ENCODE measurements at places on chromosomes 2 and 18.

DNA sequence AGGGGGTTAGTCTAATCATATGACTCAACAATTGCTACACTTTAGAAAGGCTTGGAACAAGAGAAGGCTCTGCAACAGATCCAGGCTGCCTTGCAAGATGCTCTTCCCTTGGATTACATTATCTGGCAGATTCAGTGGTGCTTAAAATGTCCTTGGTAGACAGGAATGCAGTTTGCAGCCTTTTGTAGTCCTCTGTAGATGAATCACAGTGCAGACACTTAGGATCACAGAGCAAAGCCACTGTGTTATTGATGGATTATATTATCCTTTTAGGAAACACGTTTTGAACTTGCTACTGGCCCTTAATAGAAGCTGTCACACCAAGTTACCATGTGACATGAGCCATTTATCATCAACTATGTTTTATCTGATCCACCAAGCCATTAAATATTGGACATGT, 152.2 kb downstream of the CBLN2 start:
- no peak for DNase-seq

GRCh38 chr18:48829443-48830149, 121.2 kb downstream of the SMAD7 start:
- no peak for DNase-seq

DNA sequence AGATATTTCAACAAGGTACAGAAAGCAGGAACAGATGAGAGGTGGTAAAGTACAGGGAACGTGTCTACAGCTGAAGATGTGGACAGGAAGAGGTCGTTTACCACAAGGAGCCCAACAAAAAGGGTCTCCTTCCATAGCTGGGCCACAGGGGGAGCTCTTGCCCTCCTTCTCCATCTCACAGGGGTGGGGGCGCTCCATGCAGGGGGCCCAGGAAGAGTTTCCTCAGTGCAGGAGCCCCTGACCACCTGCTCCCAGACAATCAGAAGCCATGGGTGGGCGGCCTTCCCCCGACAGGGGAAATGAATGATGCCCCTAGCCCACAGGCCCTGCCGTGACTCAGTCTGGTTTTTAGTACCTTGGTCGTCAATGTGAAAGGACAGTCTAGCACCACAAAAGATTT, 163.6 kb upstream of the ZNF516 start:
- no peak for DNase-seq

DNA sequence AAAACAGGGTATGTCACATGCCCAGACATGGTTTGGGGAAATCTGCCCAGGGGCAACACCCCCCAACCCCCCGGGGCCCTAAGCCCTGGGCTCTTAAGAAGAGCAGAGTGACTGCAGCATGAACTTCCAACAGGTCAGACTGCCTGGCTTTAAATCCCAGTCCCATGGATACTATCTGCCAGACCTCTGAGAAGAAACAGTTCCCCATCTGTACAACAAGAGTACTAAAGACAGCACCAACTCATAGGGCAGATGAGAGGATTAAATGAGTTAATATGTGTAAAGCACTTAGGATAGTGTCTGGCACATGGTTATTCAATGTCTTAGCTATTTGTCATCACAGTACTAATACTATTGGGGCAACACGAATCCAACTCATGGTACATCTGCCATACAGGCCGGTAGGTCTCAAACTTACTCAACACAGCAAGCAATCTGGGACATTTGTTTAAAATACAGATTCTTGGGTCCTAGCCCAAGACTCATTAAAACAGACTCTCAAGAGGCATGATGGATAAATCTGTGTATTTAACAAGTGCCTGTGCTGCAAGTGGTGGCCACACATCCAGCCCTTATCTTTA, 23.4 kb downstream of the CDH2 start:
- DNase-seq = no peak

- DNase-seq = no peak
These were observed 31.8 kb downstream of the BCL2 start for GRCh38 chr18:63287691-63288220.

- no peak for DNase-seq
These were observed 33.8 kb downstream of the ACVR1 start for GRCh38 chr2:157842106-157842879.

DNA sequence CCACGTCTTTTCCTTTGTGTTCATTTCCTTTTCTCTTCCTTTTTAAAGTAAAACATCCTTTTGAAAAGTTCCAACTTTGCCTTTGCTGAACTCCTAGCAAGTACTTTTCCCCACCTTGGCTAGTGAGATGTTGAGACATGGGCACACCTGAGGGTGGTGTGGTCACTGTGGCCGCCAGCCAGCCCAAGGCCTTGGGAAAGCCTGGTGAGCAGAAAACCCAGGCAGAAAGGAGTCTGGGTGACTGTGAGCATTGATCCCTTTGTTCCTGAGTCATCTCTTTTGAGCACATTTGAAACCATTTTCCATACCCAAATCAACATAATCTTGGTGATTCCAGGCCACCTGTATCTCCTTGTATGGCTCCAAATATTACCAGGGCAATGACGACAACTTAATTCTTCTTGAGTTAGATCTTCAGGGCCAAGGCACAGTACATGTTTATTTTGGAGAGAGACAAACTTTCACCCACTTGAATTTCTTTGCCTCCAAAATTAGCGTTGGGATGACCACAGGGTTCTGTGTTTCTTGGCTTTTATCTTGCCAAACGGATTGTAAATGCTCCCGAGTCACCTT, 14.5 kb downstream of the EPAS1 start:
- DNase-seq = no peak

GRCh38 chr18:48023334-48024008, 93.0 kb upstream of the SMAD2 start:
- DNase-seq = peak; percentile 15

DNA sequence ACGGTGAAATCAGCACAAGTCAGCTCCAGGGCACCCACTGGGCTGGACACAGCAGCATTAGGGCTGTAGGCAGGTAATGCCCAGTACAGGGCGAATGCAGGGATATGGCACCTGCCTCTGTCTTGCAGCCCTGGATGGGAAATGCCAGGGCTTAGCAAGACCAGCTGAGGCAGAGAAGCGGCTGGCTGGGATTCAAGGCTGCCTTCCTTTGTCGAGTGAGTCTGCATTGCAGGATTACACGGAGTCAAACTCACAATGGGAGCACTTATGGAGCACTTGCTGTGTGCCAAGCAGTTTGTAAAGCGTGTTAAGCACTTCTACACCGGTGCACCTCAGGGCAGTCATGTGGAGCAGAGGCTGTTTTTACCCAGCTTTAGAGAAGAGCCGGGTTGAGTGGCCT, 87.3 kb upstream of the HDAC4 start:
- no peak for DNase-seq

GRCh38 chr2:24315669-24316068, 44.7 kb downstream of the ITSN2 start:
- no peak for DNase-seq

Measured in anterior cingulate cortex (tissue), 58 donors.